GM20000 (cell line): ENCODE measurements at places on chromosomes 16 and 17.

GRCh38 chr17:57766318-57766943 lies 21.3 kb upstream of the CCDC182 start:
- DNase-seq = no peak

- DNase-seq = no peak
These were observed 278.8 kb upstream of the C16orf82 start for GRCh38 chr16:26787924-26788323.

DNA sequence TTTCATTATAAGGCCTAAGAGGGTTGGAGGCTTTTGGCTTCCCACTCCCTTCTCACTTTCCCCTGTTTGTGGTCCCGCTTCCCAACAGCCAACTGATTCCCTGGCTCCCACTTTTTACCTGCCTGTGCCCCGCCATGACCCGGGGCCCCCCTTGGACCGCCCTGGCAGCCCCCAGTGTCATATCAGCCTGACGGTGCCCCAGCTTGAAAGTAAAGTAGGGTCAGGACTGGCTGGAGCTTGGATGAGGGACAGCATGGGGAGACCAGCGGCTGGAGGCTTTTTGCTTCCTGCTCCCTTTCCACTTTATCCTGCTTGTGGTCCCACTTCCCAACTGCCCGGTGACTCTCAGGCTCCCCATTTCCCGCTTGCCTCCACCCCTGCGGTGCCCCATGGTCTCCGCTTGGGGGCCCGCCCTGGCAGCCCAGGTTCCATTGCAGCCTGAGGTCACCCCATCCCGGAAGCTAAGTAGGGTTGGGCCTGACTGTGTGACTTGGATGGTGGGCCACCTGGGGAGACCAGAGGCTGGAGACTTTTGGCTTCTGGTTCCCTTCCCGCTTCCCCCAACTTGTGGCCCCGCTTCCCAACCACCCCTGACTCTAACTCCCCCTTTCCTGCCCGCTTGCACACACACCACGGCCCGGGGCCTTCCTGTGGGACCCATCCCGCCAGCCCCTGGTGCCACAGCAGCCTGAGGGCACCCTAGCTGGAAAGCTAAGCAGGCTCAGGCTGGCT lies 2274.7 kb downstream of the TP53TG3F start:
- no peak for DNase-seq

DNA sequence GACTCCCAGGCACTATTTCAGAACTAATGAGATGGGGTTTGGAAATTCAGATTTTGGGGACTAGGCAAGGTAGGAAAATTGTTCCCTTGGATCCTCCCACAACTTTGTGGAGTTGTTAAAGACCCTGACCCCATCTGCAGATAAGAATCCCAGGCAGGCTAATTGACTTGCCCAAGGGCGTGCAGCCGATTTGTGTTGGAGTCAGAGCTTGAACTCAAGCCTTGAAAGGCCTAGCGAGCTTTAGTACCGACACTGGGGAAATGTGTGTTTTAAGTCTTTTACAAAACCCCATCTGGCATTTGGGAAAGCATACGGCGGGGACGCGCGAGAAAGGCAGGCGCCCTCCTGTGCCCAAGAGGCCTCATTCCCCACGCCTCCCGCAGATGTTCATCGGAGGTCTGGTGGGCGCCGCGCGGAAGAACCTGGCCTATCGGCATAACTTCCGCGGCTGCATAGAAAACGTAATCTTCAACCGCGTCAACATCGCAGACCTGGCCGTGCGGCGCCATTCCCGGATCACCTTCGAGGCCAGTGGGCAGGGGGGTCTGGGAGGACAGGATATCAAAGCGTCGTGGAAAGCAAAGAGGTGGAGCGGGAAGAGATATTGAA lies 4.3 kb downstream of the CNTNAP1 start:
- DNase-seq = no peak

GRCh38 chr16:53207810-53208752 lies 153.3 kb downstream of the CHD9 start:
- peak; percentile 71 for DNase-seq

DNA sequence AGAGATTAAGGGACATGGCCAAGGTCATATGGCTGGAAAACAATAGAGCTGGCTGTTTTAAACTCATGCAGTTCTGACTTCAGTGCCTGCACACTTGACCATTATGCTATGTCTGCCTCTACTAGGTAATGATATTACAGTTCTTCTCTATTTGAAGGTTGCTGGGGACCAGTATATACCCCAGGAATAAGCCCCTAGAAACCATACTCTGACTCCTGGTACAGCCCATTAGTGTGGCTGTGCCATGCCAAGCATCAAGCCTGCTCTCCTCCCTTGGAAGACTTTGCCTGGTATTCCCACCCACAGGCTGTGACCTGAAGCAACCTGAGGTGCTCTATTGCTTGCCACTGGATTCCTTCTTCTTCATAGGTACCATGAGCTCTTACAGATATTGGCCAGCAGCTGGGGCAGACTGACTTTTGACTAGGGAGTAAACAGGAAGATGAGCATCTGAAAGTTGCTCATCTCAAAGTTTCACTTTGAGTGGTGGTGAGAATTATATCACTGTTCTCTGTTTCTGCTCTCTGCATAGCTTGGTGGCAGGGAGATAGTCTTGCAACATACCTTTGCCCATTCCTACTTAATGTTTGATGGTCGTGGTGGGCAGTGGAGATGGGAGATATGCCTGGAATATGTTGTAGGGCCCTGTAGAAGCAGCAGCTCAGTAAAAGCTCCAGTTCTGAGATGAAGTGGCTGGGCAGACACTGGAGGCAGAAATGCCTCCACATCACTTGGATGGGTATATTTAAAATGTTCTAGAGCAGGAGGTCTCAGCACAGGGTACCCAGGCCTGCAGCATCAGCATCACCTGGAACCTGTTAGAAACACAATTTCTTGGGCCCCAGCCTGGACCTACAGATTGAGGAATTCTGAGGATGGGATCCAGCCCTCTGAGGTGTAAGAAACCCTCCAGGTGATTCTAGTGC lies 274.7 kb downstream of the HS3ST4 start:
- DNase-seq = peak; percentile 29

DNA sequence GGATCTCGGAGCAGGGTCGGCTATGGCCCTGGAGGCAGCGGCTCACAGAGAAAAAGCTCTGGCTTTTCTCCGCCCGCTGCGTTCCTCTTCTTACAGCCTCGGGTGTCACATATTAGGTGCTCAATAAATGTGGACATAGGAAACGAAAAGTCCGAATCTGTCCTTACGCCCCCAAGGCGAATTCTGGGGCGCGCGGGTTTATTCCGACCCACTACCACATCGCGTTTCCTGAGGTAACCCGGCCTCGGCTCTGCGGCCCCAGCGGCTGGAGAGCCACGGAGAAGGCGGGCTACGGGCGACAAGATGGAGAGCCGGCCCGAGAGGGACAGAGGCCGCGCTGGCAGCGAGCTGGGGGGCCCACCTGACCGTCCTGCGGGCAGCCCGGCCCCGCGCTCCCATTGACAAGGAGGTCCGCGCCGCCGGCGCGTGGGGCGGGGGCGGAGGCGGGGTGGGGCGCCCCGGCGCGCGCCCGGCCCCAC lies 573 bp upstream of the GNAO1 start:
- peak; percentile 22 for DNase-seq

DNA sequence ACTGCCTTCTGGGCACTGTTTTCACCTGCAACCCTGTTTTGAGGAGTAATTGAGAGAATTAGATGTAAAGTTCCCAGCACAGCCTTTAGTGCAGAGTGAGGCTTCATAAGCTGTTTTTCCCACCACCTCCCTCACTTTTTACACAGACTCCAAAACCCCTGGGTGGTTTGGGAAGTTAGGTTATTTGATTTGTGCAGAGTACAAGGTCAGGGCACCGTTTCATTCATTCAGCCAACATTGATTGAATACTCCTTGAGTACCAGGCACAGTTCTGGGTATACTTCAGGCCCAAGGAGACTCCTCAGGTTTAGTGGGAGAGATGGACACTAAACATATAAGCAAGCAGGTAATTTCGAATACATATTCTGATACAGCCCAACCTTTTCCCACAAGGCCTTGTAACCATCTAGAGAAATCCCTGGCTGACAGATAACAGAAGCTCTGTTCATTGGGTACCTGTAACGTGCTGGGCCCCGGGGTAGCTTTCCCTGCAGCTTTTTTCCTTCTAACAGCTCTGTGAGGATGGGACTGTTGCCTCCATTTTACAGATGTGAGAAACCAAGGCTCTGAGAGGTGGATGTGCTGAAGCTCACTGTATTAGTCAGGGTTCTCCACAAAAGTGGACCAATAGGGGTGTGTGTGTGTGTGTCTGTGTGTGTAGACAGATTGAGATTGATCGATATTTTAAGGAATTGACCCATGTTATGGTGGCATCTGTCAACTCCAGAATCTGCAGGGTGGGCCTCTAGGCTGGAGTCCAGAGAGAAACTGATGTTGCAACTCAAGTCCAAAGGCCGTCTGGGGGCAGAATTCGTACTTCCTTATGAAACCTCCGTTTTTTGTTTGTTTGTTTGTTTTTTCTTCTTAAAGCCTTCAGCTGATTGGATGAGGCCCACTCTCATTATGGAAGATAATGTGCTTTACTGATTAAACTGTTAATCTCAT lies 234.7 kb downstream of the SNX29 start:
- no peak for DNase-seq

DNA sequence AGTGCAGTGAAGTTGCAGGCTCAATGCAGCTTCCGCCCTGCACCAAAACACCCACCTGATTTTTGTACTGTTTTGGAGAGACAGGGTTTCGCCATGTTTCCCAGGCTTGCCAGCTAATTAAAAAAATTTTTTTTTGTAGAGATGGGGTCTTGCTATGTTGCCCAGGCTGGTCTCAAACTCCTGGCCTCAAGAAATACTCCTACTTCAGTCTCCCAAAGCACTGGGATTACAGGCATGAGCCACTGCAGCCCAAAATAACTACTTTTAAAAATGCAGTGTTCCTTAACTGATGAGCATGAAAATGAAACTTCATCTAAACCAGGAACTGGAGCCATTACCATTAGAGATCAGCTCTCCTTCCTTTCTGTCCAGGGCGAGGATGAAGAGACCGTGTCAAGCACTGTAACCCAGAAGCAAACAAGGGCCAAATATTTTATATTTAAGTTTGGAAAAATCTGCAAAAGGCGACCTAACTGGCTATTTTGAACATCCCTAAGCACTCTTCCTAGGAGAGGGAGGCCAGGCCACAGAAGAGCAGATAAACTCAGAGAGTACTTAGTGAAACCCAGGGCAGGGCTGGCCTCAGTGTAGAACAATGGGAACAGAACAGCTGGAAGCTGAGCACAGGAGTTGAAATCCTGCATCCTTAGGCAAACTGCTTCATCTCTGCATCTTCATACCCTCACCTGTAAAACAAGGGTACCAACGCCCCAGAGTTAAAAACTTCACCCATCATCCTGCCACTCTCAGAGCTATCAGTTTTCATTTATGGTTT lies 24.0 kb downstream of the CREBBP start:
- no peak for DNase-seq

DNA sequence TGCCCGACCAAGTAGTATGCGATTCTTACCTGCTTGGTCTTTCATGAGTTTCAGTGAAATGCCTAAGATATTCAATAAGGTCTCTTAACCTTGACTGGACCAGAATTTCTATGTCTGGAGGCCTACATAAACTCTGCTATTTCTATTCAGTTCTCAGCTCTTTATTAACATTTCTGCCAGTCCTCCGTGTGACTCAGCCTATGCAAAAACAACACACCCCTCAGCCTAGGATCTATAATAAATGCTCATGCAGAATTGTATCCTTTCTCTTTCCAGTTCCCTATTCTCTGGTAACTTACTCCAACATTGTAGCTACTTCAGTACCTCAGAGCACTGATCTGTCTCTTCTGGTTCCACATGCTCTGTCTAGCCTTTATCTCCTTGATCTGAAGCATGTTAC lies 1507.4 kb downstream of the CDH11 start:
- DNase-seq = no peak

DNA sequence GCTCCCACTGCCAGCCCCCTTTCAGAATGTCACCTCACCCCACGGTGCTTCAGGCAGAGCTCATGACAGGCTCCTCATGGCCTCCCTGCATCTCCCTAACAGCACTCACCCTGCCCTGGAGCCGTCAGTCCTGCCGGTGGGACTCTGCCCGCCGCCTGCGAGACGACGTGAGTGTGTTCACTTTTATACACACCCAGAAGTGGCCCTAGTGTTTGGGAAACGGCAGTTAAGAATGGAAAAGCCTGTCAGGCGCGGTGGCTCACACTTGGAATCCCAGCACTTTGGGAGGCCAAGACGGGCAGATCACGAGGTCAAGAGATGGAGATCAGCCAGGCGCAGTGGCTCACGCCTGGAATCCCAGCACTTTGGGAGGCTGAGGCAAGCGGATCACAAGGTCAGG lies 12.3 kb upstream of the CYTH1 start:
- DNase-seq = no peak

GRCh38 chr17:42519546-42520491 lies 16.2 kb upstream of the NAGLU start:
- DNase-seq = no peak

- no peak for DNase-seq
These were observed 67.8 kb downstream of the TMEM100 start for GRCh38 chr17:55654821-55655220.

DNA sequence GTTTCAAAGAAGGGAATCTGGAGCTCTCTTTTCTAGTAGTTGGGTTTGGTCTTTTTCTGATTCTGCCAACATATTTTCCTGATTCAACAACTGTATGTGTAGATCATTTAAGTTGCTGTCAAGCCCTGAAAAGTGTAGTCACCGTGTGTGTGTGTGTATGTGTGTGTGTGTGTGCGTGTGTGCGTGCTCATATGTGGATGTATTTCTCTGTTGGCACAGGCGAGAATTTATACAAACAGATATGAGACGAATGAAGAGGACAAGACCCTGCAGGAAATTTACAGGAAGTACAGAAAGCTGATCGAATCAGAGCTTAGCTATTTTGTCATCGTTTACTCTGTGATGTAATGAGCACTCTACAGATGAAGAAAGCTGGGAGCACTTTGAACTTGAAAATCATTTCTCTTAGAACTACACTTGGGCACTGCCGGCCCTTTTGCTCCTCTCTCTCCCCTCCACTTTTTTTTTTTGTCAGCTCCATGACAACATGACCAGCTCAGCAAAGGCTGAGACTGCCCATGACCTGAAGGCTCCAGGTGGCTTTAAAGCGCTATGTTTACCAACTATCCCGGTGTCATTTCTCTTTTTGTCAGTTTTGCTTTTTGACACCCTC lies 11.2 kb downstream of the FBXO39 start:
- DNase-seq = no peak

GRCh38 chr16:22721511-22722100 lies 92.4 kb upstream of the HS3ST2 start:
- DNase-seq = no peak

DNA sequence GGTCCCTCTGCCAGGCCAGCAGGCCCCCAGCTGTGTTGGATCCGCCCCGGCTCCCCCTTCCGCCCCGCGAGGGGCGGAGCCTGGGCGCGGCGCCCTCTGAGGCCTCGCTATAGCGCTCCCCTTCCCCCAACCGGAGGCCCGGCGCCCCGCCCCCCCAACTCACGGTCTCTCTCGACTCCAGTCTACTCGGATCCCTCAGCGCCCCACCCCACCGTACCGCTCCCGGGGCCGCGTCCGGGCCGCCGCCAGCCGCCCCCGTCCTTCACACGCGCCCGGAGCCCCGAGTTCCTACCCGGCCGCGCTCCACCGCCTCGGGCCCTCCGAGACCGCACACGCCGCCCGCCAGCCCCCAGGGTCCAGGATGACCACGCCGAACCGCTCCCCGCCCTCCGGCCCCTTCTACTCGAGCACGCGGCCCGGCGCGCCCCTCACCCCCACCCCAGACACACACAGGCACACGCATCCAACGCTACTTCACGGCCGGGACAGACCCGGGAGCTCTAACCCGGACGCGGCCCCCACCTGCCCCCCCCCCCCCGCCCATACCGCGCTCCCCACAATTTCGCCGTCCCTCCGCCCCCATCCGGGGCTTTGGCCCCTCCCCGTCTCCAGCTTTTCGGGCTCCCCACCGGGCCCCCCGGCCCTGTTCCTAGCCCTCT lies 1.4 kb downstream of the PHF23 start:
- peak; percentile 89 for DNase-seq
